NCI-H345 (cell line): ENCODE measurements at places on chromosomes 16 and 17.

- DNase-seq: no peak
Measured at GRCh38 chr16:71426069-71426879, 15.6 kb downstream of the TLE7 start.

- no peak for DNase-seq
Measured at GRCh38 chr16:54657058-54657708, 273.5 kb upstream of the IRX5 start.

DNA sequence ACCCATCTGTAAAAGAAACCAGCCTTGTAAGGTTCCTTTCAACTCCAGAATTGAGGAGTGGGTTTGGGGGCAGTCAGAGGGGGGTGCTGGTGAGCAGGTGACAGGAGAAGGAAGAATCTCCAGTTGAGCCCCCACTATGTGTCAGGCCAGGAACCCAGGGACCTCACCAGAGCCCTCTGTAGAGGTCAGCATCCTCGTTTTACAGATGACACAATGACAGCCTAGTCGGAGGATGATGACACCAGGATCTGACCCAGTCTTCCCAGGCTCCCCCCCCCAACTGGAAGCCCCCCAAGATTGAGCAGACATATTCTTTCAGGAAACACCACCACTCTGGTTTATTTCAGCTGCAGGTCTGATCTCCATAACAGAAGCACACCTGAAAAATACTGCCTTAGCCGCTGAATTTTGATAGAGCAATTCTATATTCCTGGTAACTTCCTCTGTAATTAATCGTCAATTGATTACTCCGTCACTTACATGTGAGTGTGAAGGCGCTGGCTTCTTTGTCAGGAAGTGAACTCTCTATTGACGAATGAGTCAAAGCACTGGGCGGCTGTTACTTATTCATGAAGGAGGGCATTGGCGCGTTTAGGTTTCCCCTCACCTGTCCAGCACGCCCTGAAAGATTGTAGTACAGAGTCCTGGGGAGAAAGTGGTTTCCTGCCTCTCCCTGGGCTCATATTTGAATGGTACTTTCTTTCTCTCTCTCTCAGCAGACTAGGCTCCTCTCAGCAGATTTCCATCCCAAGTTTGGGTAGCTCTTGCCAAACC, 21.2 kb downstream of the SOCS3 start:
- DNase-seq: no peak

DNA sequence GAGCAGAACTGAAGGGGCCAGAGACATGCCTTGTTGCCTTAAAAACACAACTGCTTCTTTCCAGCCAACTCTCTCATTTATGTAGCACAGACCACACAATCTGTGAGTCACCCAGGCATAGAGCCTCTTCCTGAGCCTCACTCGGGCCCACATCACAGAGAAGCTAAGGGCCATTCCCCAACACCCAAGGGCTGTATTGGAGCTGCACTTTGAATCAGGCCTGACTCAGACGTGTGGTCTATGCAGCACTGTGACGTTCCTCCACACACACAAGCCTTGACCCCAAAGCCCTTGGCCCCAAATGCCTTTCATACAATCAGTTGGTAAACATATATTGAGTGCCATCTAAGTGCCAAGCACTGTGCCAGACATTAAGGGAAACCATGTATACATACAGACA, 308.9 kb upstream of the DYNLRB2 start:
- DNase-seq: no peak

DNA sequence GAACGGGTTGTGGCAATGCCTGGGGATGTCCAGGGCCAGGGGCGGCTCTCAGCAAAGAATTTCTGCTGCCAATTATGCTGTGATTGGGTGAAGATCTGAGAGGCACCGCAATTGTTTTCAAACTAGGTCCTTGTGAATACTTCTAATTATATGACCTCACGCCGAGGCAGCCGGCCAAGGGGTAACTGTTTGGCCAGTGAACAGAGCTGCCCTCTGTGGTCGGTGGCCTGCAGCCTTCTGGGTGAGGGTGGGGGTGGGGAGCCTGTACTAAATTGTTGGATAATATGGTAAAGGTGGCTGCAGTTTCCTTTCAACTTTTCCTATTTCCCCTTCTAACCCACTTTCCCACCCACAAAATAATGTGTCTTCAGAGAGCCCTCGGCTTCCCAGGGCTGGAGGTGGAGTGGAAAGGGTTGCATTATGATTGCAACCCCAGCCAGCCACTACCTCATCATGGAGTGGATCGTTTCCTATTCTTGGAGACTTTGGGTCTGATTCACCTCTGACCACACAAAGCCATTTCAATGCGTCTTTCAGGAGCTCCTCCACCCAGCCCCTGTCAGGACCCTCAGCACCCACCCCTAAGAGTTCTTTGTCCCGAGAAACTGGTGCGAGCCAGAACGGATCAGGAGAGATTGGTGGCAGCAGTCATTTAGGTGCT, 2.0 kb upstream of the DNAI2 start:
- DNase-seq: no peak

DNA sequence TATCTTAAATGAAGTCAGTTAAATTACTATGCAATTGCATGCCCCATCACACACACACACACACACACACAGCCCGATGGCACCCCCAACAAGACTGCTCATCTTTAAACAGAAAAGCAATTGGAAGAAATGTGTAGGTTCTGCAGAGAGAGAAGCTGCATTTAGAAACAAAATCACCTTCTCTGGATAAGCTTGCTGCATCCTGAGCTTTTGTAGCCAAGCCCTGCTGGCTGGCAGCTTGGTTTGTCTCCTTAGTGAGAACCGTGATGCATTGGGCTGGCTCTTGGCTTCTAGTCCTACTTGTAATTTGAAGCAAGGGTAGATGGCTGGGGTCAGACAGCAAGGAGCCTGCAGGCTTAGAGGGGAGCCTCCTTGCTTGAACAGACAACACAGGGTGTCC, 153.8 kb downstream of the SOX9 start:
- DNase-seq: no peak

GRCh38 chr16:10964891-10965326, 20.5 kb downstream of the CLEC16A start:
- DNase-seq: no peak

- no peak for DNase-seq
Measured at GRCh38 chr16:19213885-19214284, 45.8 kb downstream of the SYT17 start.

GRCh38 chr17:4908711-4909496, 6.0 kb upstream of the CHRNE start:
- peak; percentile 46 for DNase-seq
